ENCODE measurements at places on chromosomes 4 and X. TPM values are rescaled to one million over a fixed set of nuclear protein-coding genes. Genes with fewer than 3 reads are reported as not detected.

TLR2 gene
- total RNA-seq = not detected

DMRTC1 gene
- not detected for total RNA-seq

ESX1 gene
- not detected for total RNA-seq

HEPH gene
- total RNA-seq = not detected

MAGIX gene
- 1.8 TPM for total RNA-seq

NSDHL gene
- 28.9 TPM for total RNA-seq

PAGE2B gene
- not detected for total RNA-seq

SASH3 gene
- total RNA-seq = not detected

NCAPG gene
- total RNA-seq = 77.7 TPM

TRIM61 gene
- not detected for total RNA-seq

KIAA0232 gene
- 21.6 TPM for total RNA-seq

FMR1 gene
- total RNA-seq = 50.9 TPM

TMEM154 gene
- 72.2 TPM for total RNA-seq

G3BP2 gene
- 97.5 TPM for total RNA-seq

LIAS gene
- 12.5 TPM for total RNA-seq

SLC6A14 gene
- total RNA-seq = not detected

ARL9 gene
- total RNA-seq = not detected

GUCY1A1 gene
- total RNA-seq = 0.05 TPM

LRCH2 gene
- total RNA-seq = 2.8 TPM

PAGE4 gene
- not detected for total RNA-seq

STAP1 gene
- not detected for total RNA-seq

AADAT gene
- total RNA-seq = 5.6 TPM

STARD8 gene
- 4.9 TPM for total RNA-seq

RGN gene
- not detected for total RNA-seq
